ENCODE measurements at places on chromosomes 5 and 9. TPM values are rescaled to one million over a fixed set of nuclear protein-coding genes. Genes with fewer than 3 reads are reported as not detected.

The NPR3 gene
- polyA plus RNA-seq, result 22.3 TPM

The SHB gene
- 22.1 TPM for polyA plus RNA-seq

The PTGDS gene
- polyA plus RNA-seq, result 113 TPM

The C9orf153 gene
- 0.06 TPM for polyA plus RNA-seq

The PTGS1 gene
- polyA plus RNA-seq, result 4.4 TPM

The PSMD5 gene
- polyA plus RNA-seq, result 40.5 TPM

The CAMK4 gene
- polyA plus RNA-seq, result 4.1 TPM

The BAAT gene
- 0.32 TPM for polyA plus RNA-seq

The FST gene
- polyA plus RNA-seq, result 30.2 TPM

The MELK gene
- 24.2 TPM for polyA plus RNA-seq

The MAMDC4 gene
- 9.9 TPM for polyA plus RNA-seq

The PCDHA9 gene
- polyA plus RNA-seq, result 0.03 TPM

The GPRIN1 gene
- 2.2 TPM for polyA plus RNA-seq

The HAVCR2 gene
- polyA plus RNA-seq, result 11.9 TPM

The HSPB3 gene
- polyA plus RNA-seq, result 0.13 TPM
